NCI-H1694 (cell line): ENCODE measurements at places on chromosomes 6 and 20.

GRCh38 chr6:46016063-46016608 lies 476 bp upstream of the CLIC5 start:
- DNase-seq: no peak

- DNase-seq: no peak
These were observed 894 bp downstream of the PYGB start for GRCh38 chr20:25248786-25249172.

DNA sequence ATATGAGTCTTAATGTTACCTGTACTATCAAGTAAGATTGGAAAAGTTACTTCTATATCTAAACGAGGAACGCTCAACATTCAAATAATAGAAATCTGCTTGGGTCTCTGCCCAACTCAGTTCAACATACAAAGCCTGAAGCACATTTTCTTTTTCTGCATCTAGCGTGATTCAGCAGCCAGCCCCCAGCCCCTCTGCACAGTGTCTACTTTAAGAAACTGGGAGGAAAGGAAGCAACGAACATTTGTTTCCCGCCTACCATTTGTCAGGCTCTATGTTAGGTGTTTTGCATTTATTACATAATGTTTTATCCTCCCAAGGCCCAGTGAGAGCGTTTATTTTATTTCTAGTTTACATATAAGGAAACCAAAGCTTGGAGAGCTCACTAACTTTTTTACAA lies 17.3 kb downstream of the PHACTR1 start:
- DNase-seq: no peak

- DNase-seq: peak; percentile 6
These were observed 782 bp downstream of the MAP3K5 start for GRCh38 chr6:136791296-136792094.

DNA sequence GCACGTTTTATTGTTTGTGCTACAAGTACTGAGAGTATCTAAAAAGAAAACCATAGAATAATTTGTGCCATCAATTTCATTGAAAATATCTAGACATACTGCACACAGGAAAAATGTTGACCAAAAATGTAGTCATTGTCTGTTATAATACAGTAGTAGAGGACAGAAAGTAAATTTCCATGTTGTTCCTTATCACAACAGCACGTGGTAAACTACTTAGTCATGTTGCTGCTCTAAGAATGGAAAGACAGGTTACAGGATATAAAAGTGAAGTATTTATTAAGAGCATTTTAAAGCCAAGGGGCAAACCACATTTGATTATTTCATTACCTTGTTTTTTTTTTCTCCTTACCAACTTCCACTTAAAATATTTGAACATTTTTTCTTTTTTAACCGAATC lies 89.0 kb upstream of the CEP85L start:
- DNase-seq: no peak

GRCh38 chr6:37092923-37093727 lies 76.8 kb upstream of the PIM1 start:
- DNase-seq: no peak

DNA sequence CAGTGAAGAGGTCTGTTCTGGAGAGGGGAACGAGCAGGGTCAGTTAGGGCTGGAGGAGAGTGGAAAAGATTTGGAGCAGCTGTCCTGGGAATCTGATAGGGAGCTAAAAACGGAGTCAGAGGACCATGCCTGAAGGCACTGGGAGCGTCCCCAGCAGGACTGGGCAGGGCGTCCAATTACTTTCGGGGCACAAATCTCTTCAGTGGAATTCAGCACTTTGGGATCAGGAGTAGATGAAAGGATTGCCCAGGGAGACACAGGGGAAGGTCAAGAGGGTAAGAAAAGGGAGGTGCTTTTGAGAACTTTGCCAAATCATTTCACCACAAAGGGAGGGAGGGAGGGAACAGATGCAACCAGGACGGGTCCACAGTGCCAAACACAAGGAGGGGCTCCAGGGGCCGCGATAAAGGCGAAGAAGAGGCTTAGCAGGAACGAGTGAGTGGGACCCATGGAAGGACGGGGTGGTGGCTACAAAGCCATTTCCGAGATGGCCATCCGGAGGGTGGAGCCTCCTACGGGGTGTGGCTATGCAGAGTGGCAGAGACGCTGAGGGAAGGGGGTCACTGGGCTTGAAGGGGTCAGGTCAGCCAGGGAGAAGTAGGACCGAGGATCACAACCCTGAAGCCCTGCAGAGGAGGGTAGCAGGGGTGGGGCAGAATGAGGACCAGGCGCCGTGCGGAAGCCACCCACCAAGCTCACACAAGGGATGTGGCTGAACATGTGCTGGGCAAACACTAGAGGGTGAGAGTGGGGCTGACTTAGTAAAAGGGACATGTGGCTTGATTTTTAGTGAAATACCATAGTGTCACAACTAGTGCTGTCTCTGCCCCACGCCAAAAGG lies 180.0 kb upstream of the RREB1 start:
- no peak for DNase-seq

GRCh38 chr6:36827261-36828079 lies 11.8 kb downstream of the CPNE5 start:
- DNase-seq: no peak

DNA sequence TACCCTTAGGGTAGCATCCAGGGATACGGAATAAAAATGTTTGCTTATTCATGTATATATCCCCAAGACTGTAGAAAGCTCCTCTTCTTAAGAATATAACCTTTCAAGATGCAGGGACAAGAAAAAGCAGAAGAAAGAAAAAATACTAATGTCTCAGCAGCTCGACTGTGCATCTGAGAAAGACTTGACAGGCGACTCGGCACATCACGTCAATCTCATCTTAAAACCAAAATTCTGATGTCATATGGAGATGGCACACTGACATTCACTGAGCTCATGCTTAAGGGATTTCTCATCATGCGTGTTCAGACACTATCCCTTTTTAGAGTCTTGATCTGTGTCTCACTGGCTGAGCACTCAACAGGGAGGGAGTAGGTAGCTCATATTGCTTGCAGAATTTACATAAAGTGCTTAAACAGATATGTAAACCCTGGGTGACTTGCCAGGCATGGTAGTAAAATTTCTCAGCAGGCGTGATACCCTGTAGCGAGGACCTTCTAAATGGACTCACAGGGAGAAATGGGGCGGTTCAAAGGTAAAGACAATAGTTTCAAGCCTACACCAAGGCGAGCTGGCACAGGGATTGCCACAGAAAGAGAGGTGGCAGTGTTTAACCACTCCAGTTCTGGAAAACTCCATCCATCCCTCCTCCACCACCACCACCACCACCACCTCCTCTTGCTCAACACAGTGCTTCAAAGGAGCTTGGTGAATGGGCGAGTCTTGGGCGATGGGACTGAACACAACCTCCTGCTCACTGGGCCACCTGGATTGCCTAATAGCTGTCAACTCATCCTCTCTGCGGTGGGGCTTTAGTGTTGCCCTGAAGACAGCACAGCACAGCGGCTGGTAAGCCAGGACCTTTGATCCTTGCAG lies 330.5 kb downstream of the TFAP2A start:
- DNase-seq: no peak

DNA sequence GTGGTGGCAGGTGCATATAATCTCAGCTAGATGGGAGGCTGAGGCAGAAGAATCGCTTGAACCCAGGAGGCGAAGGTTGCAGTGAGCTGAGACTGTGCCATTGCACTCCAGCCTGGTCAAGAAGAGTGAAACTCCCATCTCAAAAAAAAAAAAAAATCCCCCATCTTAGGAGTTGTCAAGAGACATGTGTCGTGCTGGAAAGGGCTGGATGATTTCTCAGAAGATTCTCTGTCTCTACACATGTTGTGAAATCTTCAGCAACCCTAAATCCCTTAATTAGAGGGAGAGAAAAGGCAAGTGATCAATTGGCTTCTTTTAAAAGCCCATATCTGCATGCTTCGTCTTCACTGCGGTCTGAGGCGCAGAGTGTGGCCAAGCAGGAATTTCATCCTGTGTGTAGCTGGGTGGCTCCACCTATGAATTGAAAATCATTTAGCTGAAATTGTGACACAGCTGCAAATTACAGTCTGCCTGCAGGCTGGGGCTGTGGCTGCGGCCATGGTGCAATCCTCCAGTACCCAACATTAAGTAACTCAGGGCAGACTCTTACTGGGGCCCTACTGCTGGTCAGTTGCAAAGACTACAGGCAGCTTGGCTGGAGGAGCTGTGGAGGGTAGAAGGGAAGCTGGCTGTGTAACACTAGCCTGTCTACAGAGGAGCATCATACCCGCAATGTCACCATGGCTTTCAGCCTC lies 3.2 kb upstream of the TGM3 start:
- DNase-seq: no peak

- peak; percentile 23 for DNase-seq
These were observed 2.1 kb downstream of the PTPRT start for GRCh38 chr20:43187476-43188233.

- no peak for DNase-seq
These were observed 27.8 kb downstream of the PPP1R16B start for GRCh38 chr20:38833154-38833856.

DNA sequence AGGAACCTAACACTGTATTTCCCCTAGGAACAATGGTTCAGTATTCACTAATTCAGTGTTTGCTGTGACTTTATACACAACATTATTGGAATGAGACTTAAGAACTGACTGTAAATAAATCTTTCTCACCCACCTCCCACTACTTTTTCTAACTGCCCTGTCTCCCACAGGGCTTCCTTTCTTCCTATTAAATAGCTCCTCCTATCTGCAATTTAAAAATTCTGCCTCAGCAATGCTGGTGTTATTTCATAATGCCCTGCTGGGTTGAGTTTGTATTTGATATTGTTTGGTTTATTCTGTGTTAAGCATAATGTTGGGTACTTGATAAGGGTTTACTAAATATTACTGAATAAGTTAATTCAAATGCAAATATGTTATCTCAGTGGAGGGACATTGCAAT lies 573.1 kb upstream of the RNF217 start:
- DNase-seq: no peak

GRCh38 chr6:9848094-9848493 lies 566.8 kb downstream of the TFAP2A start:
- DNase-seq: no peak

DNA sequence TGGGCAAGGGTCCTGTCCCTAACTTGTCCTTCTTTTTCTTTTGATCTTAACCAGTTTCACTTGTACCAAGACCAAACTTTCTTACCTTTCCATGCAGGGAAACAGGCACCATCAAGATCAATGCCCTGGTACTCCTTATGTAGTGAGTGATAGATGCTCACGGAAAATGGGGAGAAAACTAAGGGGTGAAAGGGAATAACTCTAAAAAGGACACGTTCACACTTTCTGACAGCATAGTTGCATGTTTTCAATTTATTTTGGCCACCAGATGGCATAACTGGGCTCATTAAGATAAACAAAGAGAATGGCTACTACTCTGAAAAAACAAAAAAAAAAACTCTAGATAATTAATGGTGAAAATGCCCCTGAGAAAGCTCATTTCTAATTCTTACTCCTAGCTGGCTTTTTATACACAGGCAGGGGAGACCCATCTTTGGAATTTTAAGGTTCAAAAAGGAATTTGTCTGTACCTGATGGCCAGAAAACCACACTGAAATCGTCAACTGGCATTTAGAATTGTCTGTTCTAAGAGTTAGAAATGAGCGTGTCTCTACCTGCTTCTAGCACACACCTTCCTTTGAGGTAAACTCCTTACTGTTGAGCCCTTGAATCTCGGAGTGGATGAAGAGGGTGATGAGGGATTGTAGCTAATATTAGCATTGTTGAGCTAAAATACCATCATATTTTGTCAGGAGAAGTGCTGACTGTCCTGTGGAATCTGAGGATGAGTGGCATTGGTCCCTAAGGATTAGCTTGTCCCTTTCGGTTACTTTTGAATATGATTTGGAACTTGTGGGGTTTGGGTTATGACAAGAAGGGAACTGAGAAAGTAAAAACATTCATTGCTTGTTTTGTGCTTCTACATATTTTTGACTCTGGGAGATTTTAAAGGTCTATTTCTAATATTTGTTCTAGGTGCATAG lies 62.2 kb upstream of the DDR1 start:
- DNase-seq: peak; percentile 16

DNA sequence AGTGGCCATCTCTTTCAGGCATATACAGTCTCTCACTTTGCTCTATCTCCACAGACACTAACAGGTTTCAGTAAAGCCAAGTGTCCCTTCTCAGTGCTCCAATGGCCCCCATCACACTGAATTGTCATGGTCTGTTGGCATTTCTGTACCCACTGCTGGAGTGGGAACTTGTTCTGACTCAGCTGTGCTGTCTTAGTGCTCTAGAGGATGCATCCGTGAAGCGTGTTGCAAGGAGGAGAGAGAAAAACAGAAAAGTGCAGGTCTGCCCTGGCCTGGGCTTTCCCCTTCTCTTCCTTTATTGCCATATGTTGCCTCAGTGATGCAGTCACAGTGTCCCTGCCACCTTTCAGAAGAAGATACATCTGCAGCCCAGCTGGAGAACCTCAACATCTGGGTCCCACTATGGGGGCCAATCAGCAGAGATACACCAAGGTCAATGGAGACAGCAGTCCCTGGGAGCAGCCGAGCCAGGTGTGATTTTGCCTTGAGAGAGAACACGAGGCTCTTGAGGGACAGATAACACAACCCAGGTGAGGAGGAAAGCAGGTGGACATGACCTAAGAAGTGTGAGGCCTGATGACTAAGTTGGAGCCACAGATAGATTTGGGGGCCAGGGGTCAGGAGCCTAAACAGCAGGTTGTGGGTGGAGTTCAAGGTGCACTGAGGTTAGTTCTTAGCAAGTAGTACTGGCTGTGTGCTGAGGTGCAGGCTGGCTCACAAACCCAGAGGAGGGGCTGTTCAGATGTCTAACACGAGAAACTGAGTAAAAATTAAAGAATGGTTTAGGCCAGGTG lies 5.6 kb upstream of the PLCG1 start:
- DNase-seq: no peak

DNA sequence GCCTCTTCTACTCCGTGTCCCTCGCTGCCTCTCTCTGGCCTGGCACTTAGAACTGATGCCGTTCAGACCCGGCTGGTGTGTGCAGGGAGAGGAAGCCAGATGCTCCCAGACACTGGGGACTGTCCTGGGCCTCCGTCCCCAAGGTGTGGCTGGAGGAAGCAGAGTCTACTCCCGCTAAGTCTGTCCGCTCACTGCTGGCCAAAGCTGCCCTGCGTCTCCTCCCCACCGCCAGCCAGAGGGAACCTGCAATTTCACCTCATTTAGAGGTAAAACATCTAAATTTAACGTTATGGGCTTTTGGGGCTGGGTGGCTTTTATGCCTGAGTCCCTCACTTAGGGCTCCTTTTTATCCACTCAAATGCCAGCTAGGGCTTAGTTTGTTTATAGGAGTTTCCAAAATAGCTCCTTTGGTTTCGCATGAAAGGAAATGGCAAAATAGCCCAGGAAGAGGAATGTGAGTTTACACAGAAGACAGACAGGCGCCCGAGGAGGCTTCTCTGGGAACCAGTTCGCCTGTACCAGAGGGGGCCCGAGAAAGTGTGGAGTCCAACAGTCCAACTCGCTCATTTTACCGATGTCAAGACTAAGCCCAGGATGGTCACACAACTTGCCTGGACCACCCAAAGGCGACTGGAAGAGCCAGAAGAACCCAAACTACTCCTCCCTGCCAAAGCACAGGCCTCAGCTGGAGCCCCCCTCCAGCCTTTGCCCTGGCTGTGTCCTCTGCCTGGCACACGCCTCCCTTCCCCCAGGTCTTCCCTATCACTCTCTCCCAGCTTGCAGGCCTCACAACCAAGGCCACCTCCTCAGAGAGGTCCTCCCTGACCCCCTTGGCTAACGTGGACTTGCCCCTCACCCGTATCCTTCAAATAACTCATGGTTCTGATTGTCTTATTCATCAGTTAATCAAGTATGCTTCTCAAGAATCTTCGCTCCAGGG lies 54.5 kb downstream of the RIPOR3 start:
- no peak for DNase-seq
